ENCODE measurements at places on chromosomes 16 and 17.
A peak's percentile ranks its signal among the peaks of the same experiment; 100 is the strongest.

DNA sequence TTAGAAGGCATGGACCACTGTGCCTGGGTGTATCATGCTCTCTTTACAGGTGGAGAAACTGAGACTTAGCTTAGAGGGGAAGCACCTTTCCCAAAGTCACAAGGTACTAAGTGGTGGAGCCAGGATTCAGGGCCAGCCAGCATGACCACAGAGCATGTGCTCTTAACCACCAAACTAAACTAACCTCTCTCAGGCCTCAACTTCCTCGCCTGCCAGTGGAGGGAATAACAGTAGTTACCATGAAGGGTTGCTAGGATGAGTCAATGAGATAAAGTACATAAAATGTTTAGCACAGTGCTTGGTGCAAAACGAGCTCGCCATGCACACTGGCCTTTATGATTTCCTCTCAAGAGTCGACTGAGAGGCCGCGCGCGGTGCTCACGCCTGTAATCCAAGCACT, 6.4 kb upstream of the MYO1C start:
- no peak for DNase-seq

DNA sequence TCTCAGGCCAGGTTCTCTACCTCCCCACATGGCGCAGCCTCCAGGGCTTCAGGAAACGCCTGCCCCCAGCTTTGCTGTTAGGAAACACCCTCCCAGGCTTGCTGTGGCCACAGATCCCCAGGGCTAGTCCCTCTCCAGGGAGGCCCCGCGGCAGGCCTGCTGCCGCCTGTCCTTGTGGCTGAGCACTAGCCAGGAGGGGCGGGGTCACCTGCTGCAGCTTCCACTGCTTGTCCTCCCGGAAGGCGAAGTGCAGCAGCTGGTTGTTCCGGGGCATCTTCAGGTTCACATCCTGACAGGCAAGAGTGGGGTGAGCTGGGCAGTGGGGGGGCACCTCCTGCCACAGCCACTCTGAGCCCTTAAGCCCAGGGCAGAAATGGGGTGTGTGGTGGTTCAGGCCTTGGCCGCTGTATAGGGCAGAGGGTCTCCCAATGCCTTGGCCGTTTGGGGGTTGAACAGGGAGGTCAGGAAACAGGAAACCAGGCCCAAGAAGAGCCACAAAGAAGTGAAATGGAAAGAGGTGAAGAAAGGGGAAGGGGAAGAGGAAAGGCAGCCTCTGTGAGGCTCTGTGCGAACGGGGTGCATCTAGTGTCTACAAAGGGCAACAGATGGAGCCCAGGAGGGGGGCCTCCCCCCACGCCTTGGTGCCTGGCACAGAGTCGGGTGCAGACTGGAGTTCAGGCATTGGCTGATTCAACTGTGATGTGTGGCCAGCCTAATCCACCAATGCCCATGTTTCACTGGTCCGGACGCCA, 2.0 kb downstream of the ROGDI start:
- no peak for DNase-seq

DNA sequence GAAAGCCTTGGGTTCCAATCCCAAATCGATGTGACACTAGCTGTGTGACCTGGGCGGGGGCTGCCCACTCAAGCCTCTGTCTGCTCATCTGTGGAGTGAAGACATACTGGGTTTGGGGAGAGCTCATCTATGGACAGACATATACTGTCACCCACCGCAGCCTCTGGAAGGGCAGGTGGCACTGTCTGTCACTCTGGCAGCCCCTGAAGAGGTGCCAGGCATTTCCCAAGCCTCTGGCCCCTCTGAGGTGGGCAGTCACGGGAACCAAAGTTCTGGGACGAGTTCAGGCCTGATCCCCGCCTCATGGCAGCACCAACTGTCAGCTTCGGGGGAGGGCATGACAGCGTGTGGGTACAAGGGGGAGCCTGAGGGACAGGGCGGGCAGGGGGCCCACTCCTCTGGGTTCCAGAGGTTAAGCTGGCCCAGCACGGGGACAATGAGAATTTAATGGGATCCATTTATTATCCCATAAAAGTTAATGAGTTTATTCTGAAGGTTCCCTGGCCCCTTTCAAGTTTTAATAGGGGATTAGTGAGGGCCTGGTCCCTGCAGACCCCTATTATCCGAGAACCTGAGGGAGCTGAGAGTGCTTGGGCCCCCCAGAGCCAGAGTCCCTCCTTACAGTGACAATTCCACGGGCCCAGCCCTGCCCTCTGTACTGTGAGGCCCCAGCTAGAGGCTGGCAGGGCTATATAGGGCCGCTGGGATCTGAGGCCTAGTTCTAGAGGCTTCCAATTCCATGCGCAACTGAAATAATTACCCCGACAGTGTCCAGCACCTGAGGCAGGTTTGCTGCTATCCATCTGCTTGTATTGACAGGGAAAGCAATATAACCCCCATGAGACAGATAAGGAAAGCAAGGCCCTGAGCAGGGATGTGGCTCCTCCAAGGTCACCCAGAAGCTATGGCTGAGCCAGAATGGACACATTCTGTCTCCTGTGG, 18.8 kb downstream of the SEZ6 start:
- no peak for DNase-seq

GRCh38 chr17:56457501-56457900, 136.0 kb upstream of the NOG start:
- DNase-seq = no peak

DNA sequence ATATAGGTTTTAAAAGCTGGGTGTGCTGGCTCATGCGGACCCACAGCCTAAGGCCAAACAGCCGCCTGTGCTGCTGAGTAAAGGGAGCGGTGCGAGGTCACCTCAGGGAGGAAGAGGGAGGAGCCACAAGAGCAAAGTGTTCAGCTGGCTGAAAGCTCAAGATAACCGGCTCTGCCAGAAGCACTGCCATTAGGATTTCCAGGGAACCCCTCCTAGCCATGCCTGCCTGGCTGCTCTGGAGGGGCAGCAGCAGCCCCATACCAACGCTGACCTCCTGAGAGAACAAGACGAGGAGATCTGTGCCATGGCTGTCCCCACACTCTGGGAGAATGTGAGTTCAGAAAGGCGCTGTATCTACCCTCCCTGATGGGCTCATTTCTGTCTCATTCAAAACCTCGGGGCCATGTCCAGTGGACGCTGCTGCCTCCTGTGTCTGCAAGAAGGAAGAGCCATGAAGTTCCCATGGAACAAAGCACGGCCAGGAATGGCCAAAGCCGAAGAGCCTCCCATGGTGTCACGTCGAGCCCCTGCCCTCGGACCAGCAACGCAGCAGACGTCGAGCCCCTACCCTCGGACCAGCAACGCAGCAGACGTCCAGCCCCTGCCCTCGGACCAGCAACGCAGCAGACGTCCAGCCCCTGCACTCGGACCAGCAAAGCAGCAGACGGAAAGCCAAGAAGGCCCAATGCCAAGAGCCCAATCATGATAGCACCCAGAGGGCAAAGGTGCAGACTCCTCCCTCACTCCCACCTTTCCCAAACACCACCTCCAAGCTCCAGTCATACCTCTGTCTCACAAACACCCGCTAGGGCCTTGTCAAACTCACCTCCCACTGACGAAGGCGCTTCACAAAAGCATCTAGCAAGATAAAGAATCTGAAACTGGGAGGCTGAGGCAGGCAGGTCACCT, 107.0 kb downstream of the ANKRD11 start:
- no peak for DNase-seq

DNA sequence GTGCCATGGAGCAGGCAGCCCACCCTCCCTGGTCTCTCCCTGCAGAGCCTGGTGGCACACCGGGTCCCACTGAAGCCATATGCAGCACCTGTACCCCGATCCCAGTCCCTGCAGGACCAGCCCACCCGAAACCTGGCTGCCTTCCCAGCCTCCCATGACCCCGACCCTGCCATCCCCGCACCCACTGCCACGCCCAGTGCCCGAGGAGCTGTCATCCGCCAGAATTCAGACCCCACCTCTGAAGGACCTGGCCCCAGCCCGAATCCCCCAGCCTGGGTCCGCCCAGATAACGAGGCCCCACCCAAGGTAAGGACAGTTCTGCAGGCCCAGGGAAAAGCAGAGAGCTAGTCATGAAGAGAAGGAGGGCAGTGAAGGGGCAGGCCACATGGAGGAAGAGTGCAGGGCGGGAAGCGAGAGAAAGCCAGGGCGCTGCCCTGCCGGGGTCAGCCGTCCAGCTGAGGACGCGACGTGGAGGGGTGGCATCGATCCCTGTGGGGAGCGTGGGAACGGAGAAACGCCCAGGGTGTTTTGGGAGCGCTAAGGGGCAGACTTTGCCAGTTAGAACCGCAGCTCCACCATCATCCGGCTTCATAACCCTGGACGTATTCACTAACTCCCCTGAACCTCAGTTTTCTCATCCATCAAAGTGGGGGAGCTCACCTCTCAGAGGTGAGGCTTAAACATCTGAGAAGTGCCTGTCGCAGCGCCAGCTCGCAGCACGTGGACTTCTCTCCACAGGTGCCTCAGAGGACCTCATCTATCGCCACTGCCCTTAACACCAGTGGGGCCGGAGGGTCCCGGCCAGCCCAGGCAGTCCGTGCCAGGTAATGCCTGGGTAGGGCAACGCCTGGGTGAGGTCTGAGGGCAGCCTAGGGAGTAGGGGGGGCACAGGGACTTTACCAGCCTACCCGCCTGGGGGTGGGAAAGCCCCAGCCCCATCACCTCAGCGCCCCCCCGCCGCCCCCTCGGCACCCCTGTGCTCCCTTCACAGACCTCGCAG, 7.6 kb upstream of the C17orf107 start:
- no peak for DNase-seq

- DNase-seq = no peak
Observed at GRCh38 chr17:31231852-31232251, 65.2 kb downstream of the OMG start.

DNA sequence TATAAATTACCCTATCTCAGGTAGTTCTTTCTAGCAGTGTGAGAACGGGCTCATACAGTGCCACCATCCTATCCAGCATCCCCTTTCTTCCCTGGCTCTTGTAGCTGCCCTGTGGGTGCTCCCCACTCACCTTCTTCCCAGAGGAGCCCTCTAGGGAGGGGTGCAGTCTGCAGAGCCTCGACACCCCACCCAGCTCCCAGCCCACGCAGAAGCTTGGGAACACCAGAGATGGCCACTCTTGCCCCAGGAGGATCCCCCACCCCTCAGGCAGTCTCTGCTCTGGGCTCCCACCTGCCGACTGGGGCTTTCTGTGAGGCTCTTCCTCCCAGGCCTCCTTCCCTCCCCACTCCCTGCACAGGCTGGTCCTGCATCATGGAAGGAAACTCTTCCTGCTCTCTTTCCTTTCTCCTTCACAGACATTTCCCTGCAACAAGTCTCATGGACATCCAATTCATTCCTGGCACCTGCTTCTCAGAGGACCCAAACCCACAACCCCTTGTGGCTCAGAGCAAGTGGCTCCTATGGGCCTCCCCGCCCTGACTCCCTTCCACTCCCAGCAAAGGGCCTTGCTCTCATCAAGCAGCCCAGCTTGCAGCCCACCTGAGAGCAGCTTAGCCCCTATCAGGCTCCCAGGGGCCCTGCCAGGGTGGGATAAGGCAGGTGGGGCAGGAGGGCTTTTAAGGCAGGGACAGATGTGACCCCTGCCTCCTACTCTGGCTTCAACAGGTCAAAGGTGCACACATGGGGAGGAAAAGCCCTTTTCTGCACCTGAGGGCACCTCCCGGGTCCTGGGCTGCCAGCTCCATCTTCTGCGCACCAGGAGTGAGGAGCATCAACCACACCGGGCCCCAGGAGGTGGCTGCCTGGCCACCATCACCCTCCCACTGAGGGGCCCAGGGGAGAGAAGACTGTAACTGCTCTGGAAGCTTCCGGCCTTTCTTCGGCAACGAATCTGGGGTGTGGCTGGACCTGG, 263.8 kb upstream of the TNRC6C start:
- peak; percentile 40 for DNase-seq

GRCh38 chr17:76500747-76501017, 541 bp downstream of the RHBDF2 start:
- DNase-seq = no peak

DNA sequence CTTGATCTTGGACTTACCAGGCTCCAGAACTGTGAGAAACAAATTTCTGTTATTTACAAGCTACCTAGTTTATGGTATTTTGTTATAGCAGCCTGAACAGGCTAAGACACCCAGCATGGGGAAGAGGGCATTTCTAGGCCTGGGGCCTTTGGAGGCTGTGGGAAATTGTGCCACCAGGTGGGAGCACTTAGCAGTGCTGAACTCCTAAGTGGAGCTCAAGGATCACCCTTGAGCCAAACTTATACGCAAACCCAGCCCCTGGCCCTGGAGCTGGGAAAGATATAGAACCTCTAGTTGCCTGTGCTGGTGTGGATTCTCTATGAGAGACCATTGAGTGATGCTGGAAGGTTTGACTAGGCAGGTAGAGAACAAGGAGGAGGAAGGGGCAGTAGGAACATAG, 36.1 kb downstream of the MIS12 start:
- no peak for DNase-seq

GRCh38 chr17:8444494-8444893, 8.8 kb downstream of the NDEL1 start:
- DNase-seq = no peak

DNA sequence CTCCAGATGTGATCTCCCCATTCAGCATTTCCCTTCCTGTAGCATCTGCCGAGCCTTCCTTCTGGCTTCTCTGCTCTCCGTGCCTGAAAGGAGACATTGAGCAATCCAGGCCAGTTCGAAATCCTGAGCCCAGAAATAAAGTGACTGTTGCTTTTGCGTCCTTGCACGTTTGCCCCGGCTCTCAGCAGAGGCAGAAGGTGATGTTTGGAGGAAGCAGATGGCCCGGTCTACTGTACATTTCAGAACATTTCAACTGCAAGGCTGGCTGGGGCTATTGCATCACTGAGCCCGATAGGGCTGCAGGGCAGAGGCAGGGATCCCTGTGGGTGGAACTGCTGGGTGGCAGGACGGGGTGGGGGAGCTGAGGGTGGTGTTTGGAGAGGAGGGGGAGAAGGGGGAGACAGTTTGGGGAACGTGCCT, 29.4 kb downstream of the IRF8 start:
- no peak for DNase-seq

DNA sequence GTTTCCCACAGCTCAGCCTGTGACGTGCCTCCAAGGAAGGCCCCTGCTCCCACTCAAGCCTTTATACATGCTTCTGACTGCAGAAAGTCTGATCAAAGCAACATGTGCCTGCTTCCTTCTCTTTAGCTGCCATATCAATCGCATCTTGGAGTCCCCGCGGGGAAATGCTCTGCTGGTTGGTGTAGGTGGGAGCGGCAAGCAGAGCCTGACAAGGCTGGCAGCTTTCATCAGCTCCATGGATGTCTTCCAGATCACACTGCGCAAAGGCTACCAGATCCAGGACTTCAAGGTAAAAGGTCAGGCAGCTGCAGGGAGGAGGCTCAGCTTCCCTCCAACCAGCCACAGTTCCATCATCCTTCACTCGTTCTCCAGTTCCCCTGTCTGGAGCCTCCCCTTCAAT, 189.7 kb downstream of the ZNF18 start:
- DNase-seq = no peak

GRCh38 chr17:67469208-67469980, 92.3 kb downstream of the PITPNC1 start:
- DNase-seq = no peak

All from activated CD8-positive, alpha-beta memory T cell treated with anti-CD3 and anti-CD28 coated beads, Interleukin-2, amount 50 U/mL, for 48 hours (primary cell).